ENCODE measurements at places on chromosomes 1 and 21. TPM values are rescaled to one million over a fixed set of nuclear protein-coding genes. Genes with fewer than 3 reads are reported as not detected.

The CNKSR1 gene
- 31.5 TPM for total RNA-seq

The PLPPR5 gene
- total RNA-seq, result not detected

The SPRR1A gene
- not detected for total RNA-seq

The SIK1 gene
- 5.3 TPM for total RNA-seq

DNA sequence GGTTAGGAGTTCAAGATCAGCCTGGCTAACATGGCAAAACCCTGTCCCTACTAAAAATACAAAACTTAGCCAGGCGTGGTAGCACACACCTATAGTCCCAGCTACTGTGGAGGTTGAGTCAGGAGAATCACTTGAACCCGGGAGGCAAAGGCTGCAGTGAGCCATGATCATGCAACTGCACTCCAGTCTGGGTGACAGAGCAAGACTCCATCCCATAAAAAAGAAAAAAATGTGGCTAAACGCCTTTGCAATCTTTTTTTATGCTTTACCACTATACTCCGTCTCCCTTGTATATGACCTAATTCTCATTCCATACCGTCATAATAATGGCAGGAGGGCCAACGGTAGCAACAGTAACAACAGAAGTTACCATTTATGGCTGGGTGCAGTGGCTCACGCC lies 109.5 kb downstream of the ASH1L start:
- H3K27me3 ChIP-seq, result no peaks in the 10 kb centered on the region
- no peak for DNase-seq
- no peaks in the 10 kb centered on the region for H3K36me3 ChIP-seq
- H3K27ac ChIP-seq, result no peak overlapping the region
- H3K4me3 ChIP-seq, result no peak overlapping the region

- DNase-seq, result no peak
- H3K4me3 ChIP-seq, result no peak overlapping the region
- no peaks in the 10 kb centered on the region for H3K27me3 ChIP-seq
- H3K4me1 ChIP-seq, result peaks cover 11% of the 10 kb centered on the region
- no peaks in the 10 kb centered on the region for H3K36me3 ChIP-seq
These were observed 3.4 kb downstream of the ATP1A4 start for GRCh38 chr1:160154790-160155189.

DNA sequence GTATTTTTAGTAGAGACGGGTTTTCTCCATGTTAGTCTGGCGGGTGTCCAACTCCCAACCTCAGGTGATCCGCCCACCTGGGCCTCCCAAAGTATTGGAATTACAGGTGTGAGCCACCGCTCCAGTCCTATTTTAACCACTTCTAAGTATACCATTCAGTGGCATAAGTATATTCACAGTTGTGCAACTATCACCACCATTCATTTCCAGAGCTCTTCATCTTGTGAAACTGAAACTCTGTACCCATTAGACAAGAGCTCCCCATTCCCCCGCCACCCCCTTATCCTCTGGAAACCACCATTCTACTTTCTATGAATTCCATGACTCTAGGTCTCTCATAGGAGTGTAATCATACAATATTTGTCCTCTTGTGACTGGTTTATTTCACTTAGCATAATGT lies 40.2 kb upstream of the CAMTA1 start:
- DNase-seq, result no peak
- no peaks in the 10 kb centered on the region for H3K36me3 ChIP-seq
- H3K4me3 ChIP-seq, result no peak overlapping the region
- H3K4me1 ChIP-seq, result peaks cover 8% of the 10 kb centered on the region
- no peak overlapping the region for H3K27ac ChIP-seq

DNA sequence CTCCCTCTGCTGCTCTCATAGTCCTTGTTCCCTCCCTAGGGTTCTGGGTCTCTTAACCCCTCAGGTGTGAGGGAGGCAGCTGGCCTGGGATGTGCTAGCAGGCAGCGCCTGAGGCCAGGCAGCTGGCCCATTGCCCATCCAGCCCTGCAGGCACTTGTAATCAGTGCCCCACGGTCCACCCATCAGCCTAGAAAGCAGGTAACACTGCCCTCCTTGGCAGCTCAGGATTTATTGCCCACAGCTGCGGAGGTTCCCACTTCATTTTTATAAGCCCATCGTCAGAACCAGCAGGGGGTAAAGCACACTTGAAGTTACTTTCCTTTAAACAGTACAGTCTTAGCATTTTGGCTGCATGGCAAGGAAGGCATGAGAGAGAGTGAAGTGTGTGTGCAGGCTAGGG lies 70.6 kb downstream of the TMEM53 start:
- no peaks in the 10 kb centered on the region for H3K27me3 ChIP-seq
- H3K4me3 ChIP-seq, result no peak overlapping the region
- no peaks in the 10 kb centered on the region for H3K36me3 ChIP-seq

DNA sequence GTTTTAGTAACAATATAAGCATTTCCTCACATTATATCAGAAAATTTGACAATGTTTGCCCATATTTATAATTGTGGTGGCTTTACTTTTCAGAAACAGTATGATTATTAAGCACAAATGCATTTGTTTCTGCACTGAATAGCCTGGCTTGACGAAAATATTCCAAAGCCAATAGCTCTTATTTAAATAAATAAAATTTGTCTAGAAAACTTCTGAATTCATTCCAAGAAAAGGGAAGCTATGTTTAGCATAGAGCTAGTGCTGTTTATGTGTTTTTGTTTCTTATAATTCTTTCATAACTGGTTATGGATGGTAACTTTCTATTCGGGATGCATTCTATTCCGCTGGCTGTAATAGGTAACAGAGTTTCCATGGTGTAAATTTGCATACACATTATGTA lies 268.6 kb downstream of the PTBP2 start:
- no peaks in the 10 kb centered on the region for H3K4me1 ChIP-seq
- H3K36me3 ChIP-seq, result no peaks in the 10 kb centered on the region

DNA sequence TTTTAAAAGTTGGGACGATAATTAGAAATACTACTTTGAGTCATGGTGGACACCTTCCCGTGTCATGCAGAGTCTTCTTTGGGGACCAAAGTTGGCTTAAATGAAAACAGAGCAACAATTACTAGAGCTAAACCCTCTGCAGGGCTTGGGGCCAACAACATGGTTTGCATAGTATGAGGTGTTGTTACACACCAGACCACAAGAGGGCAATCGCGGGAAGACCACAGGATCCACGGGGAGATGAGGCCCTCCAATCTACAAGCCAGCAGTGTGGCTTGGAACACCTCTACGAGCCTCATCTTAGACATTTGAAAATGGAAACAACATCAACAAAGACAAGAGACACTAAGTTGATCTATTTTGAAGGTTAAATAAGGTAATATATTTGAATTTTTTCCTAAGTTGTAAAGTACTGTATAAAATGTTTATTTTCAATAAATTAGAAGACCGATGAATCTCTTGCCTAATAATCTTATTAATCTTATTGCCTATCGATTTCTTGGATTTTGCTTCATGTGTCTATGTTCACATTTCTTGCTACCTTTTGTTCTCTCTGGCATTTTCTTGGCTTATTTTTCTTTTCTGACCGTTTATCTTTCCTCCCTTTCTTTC lies 8.2 kb upstream of the SMCP start:
- H3K4me1 ChIP-seq, result no peaks in the 10 kb centered on the region
- no peaks in the 10 kb centered on the region for H3K27me3 ChIP-seq
- H3K4me3 ChIP-seq, result no peak overlapping the region
- H3K27ac ChIP-seq, result no peak overlapping the region
- DNase-seq, result peak; percentile 70

- H3K27me3 ChIP-seq, result no peaks in the 10 kb centered on the region
- DNase-seq, result no peak
- no peak overlapping the region for H3K4me3 ChIP-seq
- H3K27ac ChIP-seq, result no peak overlapping the region
- H3K4me1 ChIP-seq, result no peaks in the 10 kb centered on the region
These were observed 48.5 kb upstream of the VAMP3 start for GRCh38 chr1:7722670-7723012.

DNA sequence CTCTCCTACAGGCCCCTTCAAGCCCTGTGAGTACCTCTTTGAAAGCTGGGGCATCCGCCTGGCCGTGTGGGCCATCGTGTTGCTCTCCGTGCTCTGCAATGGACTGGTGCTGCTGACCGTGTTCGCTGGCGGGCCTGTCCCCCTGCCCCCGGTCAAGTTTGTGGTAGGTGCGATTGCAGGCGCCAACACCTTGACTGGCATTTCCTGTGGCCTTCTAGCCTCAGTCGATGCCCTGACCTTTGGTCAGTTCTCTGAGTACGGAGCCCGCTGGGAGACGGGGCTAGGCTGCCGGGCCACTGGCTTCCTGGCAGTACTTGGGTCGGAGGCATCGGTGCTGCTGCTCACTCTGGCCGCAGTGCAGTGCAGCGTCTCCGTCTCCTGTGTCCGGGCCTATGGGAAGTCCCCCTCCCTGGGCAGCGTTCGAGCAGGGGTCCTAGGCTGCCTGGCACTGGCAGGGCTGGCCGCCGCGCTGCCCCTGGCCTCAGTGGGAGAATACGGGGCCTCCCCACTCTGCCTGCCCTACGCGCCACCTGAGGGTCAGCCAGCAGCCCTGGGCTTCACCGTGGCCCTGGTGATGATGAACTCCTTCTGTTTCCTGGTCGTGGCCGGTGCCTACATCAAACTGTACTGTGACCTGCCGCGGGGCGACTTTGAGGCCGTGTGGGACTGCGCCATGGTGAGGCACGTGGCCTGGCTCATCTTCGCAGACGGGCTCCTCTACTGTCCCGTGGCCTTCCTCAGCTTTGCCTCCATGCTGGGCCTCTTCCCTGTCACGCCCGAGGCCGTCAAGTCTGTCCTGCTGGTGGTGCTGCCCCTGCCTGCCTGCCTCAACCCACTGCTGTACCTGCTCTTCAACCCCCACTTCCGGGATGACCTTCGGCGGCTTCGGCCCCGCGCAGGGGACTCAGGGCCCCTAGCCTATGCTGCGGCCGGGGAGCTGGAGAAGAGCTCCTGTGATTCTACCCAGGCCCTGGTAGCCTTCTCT lies 23.5 kb downstream of the UBE2T start:
- no peak for DNase-seq
- no peaks in the 10 kb centered on the region for H3K36me3 ChIP-seq
- H3K4me3 ChIP-seq, result no peak overlapping the region
- no peaks in the 10 kb centered on the region for H3K27me3 ChIP-seq
- H3K4me1 ChIP-seq, result no peaks in the 10 kb centered on the region

DNA sequence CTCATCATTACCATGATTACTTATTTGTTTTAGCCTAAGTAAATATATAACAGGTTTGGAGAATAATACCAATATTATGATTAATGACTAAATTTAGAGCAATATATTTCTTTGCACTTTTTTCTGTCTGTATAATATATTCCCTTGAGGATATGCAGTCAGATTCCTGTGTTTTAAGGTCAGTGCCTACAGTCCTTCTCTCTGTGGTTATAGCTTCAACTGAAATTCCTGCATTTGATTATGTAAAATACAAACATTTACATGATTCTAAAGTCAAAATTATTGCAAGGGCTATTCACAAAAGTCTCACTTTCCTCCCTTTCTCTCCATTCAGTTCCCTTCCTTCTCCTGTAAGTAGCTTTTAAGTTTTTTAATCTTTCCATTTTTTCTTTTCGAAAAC lies 142.9 kb upstream of the COL6A1 start:
- DNase-seq, result no peak
- no peak overlapping the region for H3K4me3 ChIP-seq
- no peak overlapping the region for H3K27ac ChIP-seq
- H3K27me3 ChIP-seq, result no peaks in the 10 kb centered on the region

GRCh38 chr21:37758982-37759381 lies 157.3 kb downstream of the KCNJ6 start:
- no peaks in the 10 kb centered on the region for H3K36me3 ChIP-seq
- H3K4me3 ChIP-seq, result no peak overlapping the region
- no peak for DNase-seq
- H3K27ac ChIP-seq, result no peak overlapping the region
- H3K27me3 ChIP-seq, result no peaks in the 10 kb centered on the region
- H3K4me1 ChIP-seq, result no peaks in the 10 kb centered on the region

DNA sequence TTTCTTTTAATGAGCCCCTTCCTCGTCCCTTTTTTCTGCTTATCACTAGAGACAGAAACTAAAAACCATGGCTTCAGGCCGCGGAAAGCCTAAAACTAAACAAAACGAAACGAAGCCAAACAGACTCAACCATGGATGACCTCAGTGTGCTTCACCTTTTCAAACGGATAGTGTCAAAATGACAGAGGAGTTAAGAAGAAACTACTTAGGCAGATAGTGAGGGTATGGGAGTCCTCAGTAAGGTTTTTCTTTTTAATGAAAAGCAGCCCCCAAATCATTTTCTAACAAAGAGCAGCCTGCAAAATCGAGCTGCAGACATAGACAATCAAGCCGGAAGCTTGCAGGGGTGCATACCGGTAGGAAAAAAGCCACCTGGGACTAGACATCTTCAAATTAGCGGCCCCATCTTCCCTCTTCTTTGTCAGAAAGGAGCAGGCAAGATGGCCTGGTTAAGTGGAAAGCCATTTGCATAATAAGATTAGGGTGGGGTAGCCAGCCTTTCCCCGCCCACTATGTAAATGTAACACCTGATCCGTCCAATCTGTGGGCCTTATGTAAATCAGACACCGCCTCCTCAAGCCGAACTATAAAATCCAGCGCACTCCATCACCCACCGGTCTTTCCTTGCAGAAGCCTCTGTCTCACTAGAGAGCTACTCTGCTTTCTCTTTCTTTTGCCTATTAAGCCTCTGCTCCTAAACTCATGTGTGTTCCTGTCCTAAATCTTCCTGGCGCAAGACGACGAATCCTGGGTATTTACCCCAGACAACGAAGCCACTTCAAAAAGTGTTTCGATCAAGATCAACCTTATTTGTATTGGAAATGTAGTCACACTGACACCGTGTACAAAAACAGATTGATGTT lies 6.2 kb upstream of the ERO1B start:
- peak; percentile 11 for DNase-seq
- no peaks in the 10 kb centered on the region for H3K27me3 ChIP-seq
- H3K4me3 ChIP-seq, result no peak overlapping the region
- H3K36me3 ChIP-seq, result no peaks in the 10 kb centered on the region

GRCh38 chr1:226867461-226868054 lies 2.9 kb upstream of the PSEN2 start:
- H3K27me3 ChIP-seq, result no peaks in the 10 kb centered on the region
- H3K4me1 ChIP-seq, result peaks cover 11% of the 10 kb centered on the region
- no peak overlapping the region for H3K27ac ChIP-seq
- H3K4me3 ChIP-seq, result no peak overlapping the region

GRCh38 chr1:115317101-115318012 lies 20.7 kb downstream of the NGF start:
- H3K27me3 ChIP-seq, result no peaks in the 10 kb centered on the region
- no peak overlapping the region for H3K27ac ChIP-seq
- DNase-seq, result no peak
- no peak overlapping the region for H3K4me3 ChIP-seq

Measured in thyroid gland (tissue), 4 donors.